WERI-Rb-1 (cell line): ENCODE measurements at places on chromosomes 2 and 18.

GRCh38 chr2:46875226-46875899 lies 40.2 kb downstream of the MCFD2 start:
- no peak for DNase-seq

GRCh38 chr2:108316461-108317258 lies 28.0 kb downstream of the SULT1C2 start:
- DNase-seq: no peak

DNA sequence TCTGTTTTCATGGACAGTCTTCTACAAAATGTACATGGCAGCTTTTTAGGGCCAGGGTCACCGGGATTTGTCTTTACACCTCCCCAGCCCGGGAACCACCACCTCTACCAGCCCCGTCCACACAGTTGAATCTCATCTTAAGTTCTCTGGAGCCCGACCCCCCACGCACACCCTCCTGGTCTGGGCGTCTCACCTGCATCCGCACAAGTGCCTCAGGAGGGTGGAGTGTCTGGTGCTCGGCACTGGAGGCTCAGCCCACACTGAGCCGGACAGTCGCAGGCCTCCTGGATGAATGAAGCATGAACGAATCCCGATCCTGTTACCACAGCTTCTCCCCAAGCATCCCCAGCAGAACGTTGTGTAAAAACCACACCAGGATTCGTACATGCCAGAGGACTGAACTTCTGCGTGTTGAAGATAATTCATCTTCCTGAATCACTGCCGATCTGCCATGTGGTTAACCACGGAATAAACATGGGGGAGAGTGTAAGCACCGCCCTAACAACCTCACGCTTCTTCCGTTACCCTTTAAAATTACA lies 162.0 kb downstream of the RTP5 start:
- DNase-seq: no peak

- DNase-seq: no peak
These were observed 85.8 kb downstream of the PLEKHM3 start for GRCh38 chr2:207939342-207940108.

DNA sequence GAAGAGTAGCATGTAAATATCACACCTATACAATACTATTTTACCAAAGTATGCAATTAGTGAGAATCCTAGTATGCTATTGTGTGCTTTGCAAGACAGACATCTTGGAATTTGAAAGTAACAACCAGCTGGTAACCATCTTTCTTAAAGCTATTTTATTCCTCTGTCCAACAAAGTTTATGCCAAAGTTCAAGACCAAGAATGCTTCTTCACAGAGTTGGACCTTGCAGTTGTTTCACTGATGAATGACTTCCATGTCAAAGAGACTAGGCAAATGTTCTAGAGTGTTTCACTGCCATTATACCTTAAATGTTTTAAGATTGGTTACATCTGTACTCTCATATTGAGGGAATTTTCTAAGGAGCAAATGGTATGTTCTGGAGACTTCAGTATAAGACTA lies 215.2 kb upstream of the CRIM1 start:
- DNase-seq: no peak

DNA sequence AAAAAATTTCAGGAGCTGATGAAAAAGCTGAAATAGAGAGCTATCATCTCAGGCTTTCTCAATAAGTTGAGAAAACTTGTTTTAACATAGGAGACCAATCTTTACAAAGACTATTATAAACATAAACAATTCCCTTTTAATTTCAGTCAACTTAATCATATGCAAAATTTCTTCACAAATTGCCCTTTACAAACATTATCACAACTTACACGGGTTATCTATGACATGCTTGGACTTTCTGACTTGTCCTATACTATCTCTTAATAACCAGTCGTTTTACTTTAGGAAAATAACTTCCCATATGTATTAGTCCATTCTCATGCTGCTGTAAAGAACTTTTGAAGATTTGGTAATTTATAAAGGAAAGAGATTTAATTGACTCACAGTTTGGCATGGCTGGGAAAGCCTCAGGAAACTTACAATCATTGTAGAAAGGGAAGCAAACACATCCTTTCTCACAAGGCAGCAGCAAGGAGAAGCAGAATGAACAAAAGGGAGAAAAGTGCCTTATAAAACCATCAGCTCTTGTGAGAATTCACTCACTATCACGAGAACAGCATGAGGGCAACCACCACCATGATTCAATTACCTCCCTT lies 1583.7 kb upstream of the CELF4 start:
- DNase-seq: no peak
